ENCODE measurements at places on chromosomes 1 and 21.

DNA sequence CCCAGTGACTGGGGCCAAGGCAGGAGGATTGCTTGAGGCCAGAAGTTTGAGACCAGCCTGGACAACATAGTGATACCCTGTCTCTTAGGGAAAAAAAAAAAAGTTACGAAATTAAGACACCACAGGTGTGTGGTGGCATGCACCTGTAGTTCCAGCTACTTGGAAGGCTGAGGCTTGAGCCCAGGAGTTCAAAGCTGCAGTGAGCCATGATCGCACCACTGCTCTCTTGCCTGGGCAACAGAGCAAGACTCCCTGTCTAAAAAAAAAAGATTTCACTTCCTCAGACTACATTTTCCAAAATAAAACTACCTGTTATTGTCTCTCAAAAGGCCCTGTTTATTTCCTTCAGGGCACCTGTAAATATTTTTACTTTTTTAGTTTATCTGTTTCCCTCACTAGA is 4.7 kb upstream of the STK40 start:
- no peak for DNase-seq

GRCh38 chr1:192256674-192257334 is 60.0 kb upstream of the RGS21 start:
- DNase-seq = no peak

- DNase-seq = peak; percentile 6
Measured at GRCh38 chr1:61641578-61642336, 83.2 kb downstream of the TM2D1 start.

DNA sequence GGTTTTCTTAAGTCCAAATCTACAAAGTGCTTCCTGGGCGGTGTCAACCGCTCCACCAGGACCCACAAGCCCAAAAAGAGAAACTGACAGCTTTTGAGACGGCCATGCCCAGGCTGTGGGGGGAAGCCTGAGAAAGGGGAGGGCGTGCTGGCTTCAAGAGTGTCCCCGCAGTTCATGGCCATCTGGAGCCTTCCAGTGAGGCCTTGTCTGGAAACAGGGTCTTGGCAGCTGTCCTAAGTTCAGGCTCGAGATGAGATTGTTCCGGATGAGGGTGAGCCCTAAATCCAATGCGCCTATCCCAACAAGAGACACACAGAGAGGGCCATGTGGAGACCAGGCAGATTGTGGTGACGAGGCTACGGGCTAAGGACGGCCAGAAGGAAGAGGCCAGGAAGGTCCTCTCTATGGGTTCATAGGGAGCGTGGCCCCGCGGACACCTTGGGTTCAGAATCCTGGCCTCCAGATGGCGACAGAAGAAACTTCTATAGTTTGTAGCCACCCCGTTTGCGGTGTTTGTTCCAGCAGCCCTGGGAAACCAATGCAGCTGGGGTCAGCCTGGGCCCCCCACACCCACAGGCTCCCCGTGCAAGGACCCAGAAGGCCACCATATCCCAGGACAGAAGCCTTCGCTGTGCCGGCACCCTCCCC is 70.2 kb downstream of the ARHGEF16 start:
- DNase-seq = no peak

DNA sequence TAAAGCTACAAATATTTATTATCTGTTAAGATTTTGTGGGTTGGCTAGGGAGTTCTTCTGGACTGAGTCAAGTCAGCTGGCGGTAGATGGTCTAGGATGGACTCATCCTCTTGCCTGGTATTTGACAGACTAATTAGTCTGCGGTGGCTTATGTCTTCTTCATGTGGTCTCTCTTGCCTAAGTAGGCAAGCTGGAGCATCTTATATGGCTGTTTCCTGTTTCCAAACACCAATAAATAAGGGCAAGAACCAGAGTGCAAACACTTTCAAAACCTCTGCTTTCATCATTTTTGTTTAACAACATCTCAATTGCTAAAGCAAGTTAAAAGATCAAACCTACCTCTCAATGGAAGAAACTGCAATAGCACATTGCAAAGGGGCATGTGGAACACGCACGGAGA is 484.8 kb downstream of the PTPRC start:
- no peak for DNase-seq

- no peak for DNase-seq
Measured at GRCh38 chr1:212677573-212677972, 22.1 kb downstream of the BATF3 start.

GRCh38 chr1:236156512-236157208 is 14.3 kb downstream of the GPR137B start:
- no peak for DNase-seq

GRCh38 chr21:42063191-42063570 is 7.9 kb upstream of the UMODL1 start:
- DNase-seq = no peak

GRCh38 chr1:8570465-8570864 is 247.0 kb downstream of the RERE start:
- no peak for DNase-seq

DNA sequence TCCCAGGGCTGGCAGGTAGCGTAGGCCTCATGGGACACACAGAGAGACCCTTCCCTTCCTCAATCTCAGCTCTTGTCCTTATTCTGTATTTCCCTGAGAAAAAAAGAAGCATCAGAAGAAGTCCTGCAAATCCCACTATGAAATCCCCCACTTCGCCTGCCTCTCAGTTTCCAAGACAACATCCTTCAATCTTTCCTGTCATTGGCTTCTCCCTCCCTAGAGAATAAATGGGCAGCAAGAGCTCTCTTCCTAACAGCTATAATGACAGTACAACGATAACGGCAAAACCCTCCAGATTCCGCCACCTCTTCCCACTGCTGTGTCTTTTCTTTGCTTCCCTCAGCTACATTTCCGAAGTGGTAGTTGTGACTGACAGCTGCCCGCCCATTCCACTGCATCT is 41.6 kb upstream of the NTPCR start:
- DNase-seq = no peak

GRCh38 chr21:42830456-42831455 is 48.6 kb downstream of the WDR4 start:
- DNase-seq = no peak

DNA sequence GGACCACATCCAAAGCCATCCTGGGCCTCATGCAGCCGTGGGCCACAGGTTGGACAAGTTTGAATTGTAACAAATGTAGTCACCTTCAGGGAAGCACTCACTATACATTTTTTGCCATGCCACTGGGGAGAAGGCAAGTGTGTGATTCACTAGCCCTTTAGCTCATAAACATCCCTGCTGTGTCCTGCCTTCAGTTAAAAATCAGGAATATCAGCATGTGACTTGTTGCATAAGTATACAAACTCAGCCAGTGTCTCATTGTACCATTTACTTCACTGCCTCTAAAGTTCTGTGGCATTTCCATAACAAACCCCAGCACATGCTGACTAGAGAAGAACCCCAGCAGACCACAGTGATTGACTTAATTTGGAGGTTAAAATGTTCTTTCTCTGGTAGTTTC is 142.0 kb upstream of the C1orf105 start:
- no peak for DNase-seq

Data from stimulated activated CD8-positive, alpha-beta memory T cell treated with anti-CD3 and anti-CD28 coated beads, Interleukin-4, amount 100 ng/mL, for 4 hours (primary cell).